ENCODE measurements at places on chromosomes 7 and 10.

- DNase-seq: no peak
These were observed 7.3 kb upstream of the PNLIP start for GRCh38 chr10:116538456-116538855.

DNA sequence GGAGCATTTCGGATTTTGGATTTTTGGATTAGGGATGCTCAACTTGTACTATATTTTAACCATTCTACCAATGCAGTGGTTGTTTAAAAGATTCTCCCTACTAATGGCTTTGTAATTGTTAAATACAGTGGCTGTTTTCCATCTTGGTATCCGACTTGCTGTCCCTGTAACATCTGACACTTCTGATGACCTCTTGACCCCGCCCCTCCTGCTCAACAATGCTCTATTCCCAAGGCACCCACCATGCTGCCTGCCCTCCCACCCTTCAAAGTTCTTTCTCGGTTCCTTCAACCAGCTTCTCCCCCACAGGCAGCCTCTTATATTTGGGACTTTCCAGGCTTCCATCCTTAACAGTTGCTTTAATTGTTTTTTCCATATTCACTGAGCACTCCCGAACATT, 2.0 kb downstream of the PRTFDC1 start:
- no peak for DNase-seq

DNA sequence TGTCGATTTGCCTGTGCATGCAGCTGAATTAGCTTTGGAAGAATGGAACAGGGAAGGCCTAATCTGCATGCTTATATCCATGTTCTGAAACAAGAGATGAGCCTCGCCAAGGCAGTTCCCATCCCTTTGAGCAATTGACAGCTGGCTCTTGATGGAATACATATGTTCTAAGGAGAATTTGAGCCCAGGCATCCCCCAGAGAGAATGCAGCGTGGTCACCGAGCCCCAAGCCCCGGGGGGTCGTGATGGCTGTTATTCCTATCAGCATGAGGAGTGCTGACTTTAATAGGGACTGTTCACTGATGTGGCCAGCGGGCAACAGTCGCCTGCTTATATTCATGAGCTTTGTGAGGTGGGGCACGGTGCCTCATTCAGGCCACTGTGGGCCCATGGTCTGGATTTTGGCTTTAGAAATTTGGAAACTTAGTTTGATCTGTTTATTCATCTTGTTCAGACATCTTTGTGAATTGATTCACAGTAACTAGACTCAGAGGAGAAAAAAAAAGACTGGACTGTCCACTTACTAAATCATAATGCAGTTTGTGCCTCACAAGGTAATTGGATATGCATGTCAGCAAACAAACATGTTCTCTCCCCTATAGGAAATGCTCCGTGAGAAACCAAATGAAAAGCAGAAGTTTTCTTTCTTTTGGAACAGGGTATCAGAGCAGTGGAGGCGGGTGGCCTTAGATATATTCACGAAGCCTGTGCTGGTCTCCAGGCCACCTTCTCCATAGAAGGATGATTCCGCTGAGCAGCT, 204.9 kb downstream of the CCDC3 start:
- no peak for DNase-seq

GRCh38 chr7:1476859-1477258, 17.6 kb upstream of the MICALL2 start:
- DNase-seq: no peak

- DNase-seq: no peak
These were observed 121.8 kb downstream of the WDR37 start for GRCh38 chr10:1177936-1178335.

- DNase-seq: no peak
These were observed 25.0 kb upstream of the SRGN start for GRCh38 chr10:69062901-69063300.

DNA sequence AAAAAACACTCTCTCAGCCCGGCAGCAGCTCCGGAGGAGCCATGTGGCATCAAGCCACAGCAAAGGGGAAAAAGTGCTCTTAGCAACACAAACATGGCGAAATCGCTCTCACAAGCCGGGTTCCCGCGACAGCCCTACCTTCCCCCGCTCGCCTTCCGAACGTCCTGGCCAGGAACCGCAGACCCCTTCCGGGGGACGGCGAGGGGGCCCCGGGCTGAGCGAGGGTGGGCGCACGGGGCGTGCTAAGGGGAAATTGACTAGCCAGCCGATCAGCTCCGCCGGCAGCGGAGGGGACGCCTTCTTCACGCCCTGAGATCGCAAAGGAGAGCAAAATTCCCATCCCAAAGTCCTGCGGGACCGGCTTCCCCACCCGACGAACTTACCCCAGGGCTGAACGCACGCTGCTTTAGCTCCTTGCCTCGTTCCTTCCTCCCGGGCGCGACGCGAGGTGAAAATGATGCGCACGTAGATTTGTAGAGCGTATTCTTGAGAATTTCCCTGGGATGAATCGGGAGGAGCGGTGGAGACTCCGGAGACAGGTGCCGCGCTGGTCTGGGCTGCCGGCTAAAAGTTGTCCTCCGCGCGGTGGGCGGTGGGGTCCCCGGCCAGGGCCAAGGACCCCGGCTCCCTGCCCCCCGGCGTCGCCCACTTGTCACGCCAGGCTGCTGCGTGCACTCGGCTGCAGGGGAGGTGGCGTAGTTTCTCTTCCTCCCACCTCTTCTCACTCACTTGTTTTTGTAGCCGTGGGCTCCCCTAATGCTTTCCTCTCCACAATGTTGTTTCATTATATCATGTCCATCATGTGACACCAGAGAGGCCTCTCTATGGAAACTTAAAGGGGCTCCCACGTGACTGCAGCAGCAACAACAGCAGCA, 220.1 kb upstream of the MKLN1 start:
- DNase-seq: peak; percentile 74

DNA sequence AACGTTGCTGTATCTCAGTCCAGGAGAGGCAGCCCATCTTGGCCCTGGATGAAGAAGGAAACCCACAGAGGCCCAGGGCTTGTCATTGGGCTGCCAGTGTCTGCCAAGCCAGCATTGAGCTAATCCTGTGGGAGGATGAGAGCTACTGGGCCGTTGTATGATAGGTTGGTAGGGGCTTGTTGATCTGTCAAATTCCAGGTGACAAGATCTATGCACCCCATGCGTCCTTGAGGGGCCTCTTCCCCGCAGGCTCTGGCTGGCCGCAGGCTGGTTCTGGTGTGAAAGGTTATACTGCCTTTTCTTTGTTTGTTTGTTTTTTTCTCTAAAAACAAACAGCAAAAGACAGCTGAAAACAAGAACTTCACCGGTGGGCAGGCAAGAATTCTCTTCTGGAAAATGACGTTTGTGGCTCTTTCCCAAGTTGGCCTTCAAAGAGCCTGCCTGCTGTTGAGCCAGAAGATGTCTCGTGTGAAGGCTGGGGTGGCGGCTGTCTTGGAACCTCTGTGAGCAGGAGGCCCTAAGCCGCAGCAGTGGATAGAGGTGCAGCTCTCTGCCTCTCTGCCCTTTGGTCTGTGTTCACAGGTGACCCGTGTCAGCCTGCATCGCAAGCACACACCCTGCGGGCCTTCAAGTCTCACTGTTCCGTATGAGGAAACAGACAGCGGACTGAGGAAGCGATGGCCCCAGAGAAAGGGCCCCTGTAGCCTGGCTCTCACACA, 23.3 kb downstream of the CYP17A1 start:
- peak; percentile 69 for DNase-seq

- no peak for DNase-seq
These were observed 93.6 kb downstream of the PRLHR start for GRCh38 chr10:118501637-118502440.

DNA sequence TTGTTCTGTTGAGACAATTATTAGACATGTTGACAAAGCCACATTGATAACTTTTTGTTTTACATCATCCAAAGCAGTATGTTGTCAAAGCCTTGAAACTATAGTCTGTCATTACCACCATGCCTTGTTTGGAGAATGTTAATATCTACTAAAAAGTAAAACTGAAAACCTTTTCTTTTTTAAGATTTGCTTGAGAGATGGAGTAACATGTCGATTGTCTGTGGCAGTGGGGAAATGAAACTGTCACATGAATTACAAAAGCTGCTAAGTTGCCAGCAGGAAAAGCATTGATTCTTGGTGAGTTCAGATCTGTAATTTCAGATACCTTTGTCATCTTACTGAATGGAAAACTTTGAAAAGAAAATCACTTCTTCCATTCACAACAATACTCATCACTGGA, 69.1 kb downstream of the TFPI2 start:
- no peak for DNase-seq

GRCh38 chr7:152086513-152086912, 61.0 kb downstream of the GALNT11 start:
- no peak for DNase-seq

DNA sequence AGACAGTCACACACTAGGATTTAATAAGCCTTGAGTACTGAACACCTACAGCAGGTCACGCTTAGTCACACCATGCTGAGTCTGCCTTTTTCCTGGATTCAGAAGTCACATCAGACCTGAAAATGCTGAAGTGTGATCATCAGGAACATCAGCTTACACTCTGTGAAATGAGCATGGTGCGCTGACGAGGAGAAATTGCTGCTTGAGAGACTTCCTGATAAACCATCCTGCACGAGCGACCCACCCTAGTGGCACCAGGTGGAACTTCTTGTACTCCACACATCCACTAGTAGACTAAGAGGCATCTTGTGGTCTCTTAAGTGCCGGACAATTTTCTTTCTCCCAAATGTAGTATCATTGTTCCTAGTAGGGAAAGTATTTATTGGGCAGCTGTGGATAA, 51.8 kb upstream of the MRLN start:
- DNase-seq: no peak

DNA sequence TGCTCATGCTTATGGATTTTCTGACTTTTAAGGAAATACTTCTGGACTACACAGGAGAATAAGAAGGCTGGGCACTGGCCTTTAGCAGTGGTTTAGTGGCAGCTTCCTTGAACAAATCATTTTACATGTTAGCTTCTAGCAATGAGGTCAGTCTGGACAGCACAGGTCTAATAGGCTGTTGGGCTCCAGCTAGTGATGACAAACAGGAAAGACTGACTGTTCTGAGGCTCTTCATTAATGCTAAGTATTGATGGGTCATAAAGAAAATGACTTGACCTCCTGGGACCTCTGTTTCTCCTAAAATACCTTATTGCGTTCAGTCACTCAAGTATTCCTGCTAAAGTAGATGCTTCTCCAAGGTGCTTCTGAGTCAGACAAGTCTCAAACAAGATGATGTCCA, 4.9 kb upstream of the RHOBTB1 start:
- DNase-seq: no peak

DNA sequence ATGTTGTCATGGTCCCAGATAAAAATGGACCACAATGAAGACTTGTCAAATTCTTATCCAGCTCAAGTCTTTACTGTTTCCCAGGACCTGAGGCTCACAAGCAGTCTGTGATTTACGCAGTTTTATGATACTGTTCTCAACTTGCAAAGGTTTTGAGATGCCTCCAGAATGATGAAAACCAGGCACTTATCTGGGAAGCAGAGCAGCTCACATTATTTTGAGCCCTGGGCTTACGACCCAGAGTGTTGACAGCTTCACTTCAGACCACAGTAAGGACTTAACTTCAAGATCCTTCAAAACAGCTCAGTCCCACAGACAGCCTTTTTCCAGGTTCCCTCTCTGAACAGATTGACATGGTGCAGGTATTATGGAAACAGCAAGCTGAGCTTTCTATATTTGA, 236.1 kb downstream of the RNLS start:
- no peak for DNase-seq

- DNase-seq: no peak
These were observed 16.2 kb upstream of the SLC26A4 start for GRCh38 chr7:107644309-107644974.

DNA sequence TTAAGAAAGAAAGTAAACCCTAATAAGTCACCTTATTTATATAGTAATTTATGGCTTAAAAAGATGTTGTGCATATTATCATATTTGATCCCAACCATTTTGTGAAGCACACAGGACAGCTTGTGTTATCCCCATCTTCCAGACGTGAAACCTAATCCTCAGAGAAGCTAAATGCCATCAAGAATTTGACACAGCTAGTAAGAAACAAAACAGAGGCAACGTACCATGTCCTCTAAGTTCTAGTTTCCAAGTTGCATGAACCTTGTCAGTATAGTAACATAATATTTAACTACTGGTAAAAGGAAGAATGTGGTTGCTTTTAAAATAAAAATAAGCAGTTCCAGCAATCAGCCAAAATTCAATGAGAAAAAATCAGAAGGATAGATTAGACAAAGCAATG, 41.5 kb downstream of the PTN start:
- DNase-seq: no peak

- peak; percentile 74 for DNase-seq
These were observed 71.8 kb downstream of the SGCE start for GRCh38 chr7:94584113-94584512.

GRCh38 chr10:121165276-121165675, 314.1 kb downstream of the WDR11 start:
- DNase-seq: no peak

- DNase-seq: no peak
These were observed 16.4 kb downstream of the SEPHS1 start for GRCh38 chr10:13331646-13332045.

- no peak for DNase-seq
These were observed 2.3 kb upstream of the COL1A2 start for GRCh38 chr7:94392393-94392786.

DNA sequence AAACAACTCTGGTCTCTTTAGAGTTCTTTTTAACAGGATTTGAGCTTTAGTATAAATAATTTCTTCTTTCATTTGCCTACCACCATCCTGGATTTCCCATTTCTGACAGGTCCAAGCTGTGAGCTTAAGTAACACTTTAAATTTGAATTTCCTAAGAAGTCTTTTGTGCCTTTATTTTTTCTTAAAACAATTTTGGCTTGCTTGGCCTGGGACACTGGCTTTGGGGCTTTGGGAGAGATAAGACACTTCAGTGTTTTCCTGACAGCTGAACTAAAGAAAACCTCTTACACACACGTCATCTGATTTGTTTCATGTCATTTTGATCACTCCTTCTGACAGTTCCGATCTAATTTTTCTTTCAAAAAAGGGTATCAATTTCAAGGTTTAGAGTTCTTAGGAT, 121.3 kb upstream of the BMPER start:
- no peak for DNase-seq

GRCh38 chr10:129096065-129096984, 370.7 kb upstream of the MGMT start:
- DNase-seq: peak; percentile 57

DNA sequence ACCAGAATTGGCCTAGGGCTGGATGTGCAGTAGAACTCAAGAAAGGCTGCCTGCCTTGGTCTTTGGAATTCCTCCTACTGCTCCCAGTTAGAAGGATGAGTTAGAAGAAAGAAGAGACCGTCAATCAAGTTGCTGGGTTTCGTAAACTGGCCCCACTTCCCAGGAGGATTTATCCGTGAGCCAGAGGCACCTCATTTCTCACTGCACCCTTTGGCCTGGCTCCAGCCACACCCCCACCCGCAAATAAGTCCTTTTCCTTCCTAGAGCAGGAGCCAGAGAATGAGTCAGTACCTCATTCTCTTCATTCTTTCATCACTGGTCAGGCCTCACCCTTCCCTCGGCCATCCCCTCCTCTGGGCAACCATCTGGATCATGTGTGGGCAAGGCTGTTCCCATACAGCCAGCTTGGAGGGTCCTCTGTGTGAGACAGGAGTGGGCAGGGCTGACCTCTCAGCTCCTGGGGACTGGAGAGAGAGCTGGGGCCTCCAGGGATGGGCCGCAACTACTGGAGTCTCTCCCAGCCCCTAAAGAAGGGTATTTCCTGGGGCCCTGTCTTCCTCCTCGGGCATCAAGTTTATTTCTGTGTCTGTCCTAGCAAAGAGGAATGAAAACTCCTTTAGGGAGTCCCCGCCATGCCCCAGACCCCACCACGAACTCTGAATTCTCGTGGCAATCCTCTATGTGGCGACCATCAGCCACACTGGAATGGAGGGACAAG, 87.2 kb upstream of the DUSP5 start:
- no peak for DNase-seq

GRCh38 chr10:62384057-62384446, 9.9 kb downstream of the ZNF365 start:
- no peak for DNase-seq
